ENCODE measurements at places on chromosomes 6 and 20. TPM values are rescaled to one million over a fixed set of nuclear protein-coding genes. Genes with fewer than 3 reads are reported as not detected.
A peak's percentile ranks its signal among the peaks of the same experiment; 100 is the strongest.

DNA sequence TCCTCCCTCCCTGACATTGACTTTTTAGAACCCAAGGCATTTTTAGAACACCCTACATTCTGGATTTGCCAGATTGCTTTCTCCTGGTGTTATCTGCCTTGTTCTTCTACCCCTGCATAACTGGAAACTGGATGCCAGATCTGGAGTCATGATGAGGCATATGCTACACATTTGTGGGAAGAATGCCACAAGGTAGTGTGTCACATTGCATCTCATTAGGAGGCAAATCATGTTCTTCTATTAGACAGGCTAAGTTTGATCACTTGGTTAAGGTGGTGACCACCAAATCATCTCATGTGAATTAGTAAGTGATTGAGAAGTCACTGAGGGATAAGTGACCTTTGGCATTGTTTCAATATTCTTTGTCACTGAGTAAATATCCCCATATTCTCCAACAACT lies 12.9 kb upstream of the NKX2-2 start:
- peaks cover 79% of the 10 kb centered on the region for H3K27me3 ChIP-seq
- peaks cover 11% of the 10 kb centered on the region for H3K4me1 ChIP-seq
- no peak for DNase-seq
- no peaks in the 10 kb centered on the region for H3K36me3 ChIP-seq

DNA sequence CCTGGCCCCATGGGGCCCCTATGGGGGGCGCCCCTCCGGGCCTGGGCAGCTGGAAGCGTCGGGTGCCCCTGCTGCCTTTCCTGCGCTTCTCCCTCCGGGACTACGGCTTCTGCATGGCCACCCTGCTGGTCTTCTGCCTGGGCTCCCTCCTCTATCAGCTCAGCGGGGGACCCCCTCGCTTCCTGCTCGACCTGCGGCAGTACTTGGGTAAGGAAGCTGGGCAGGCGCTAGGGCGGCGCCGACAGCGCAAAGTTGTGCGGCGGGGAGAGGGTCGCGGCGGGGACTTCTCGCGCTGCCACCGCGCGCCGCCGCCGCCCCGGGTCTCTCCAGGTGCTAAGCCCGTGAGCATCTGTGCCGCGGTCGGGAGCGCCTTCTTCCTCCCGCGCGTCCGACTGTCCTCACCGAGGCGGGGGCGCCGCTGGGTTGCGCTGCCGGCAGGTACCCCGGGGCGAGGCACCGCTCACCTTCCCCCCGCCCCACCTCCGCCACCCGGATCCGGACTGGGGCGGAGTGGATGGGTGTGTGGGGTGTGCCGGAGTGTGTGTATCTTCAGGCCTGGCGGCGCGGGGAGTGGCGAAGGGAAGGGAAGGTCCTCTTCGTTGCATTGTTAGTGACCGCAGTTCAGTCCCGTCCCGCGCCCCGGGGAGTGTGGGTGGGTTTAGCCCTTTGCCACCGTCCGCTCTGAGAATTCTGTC lies 788 bp downstream of the UST start:
- peak; percentile 85 for DNase-seq
- H3K4me1 ChIP-seq, result peaks cover 34% of the 10 kb centered on the region
- no peaks in the 10 kb centered on the region for H3K36me3 ChIP-seq
- H3K4me3 ChIP-seq, result peak overlapping the region; percentile 77
- H3K27ac ChIP-seq, result peak overlapping the region; percentile 74

- H3K36me3 ChIP-seq, result no peaks in the 10 kb centered on the region
- peak overlapping the region; percentile 70 for H3K4me3 ChIP-seq
- H3K4me1 ChIP-seq, result peaks cover 34% of the 10 kb centered on the region
Observed at GRCh38 chr6:17985934-17986655, 1.3 kb downstream of the KIF13A start.

DNA sequence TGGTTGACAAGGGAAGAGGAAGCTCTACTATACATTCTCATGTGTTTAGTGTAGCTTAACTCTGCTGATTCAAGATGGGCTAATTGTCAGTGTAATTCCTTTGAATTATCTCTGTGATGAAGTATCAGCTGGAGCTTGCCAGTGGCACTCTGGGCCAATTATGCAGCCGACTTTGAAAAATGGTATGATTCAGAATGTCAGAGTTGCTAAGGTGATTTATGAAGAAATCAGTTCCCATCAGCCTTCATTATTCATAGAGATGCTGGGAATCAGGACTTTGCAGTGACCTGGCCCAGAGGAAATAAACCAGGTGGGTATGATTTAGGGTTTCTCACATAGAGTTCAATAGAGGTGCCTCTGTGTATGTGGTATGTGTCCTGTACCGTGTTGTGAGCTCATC lies 33.4 kb downstream of the KCNS1 start:
- H3K27ac ChIP-seq, result no peak overlapping the region
- DNase-seq, result no peak
- H3K4me3 ChIP-seq, result no peak overlapping the region
- H3K4me1 ChIP-seq, result peaks cover 7% of the 10 kb centered on the region
- no peaks in the 10 kb centered on the region for H3K36me3 ChIP-seq

Gene ZFP57
- polyA plus RNA-seq, result 0.08 TPM

Gene PHF1
- 99.9 TPM for polyA plus RNA-seq

Gene ZNF341
- 3.7 TPM for polyA plus RNA-seq

Gene MEI4
- polyA plus RNA-seq, result not detected
